Upper lobe of right lung (tissue), 1 donor: ENCODE measurements at places on chromosomes 7 and 10. TPM values are rescaled to one million over a fixed set of nuclear protein-coding genes. Genes with fewer than 3 reads are reported as not detected.

DNA sequence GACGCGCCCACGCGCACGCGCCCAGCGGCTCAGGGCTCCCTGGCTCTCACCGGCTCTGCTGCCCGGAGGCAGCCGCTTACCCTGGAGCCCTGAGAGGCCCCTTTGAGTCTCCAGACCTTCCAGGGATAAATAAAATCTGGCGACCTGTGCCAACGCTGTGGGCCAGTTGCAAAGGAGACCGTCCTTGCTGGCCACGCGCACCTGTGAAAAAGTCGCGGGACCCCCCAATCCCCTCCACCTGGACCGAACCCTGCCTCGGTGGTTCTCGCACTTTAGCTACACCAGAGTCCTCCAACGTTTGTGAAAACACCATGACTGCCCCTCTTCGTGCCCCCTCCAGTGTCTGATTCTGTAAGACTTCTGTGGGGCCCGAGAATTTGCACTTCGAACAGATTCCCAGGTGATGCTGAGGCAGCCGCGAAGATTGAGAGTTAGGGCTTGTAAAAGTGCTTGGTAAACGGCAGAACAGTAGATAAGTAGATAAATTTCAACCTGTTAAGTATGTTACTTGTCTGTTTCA lies 102.4 kb upstream of the SVIL start:
- H3K27me3 ChIP-seq = no peaks in the 10 kb centered on the region
- H3K4me3 ChIP-seq = peak overlapping the region; percentile 84
- H3K27ac ChIP-seq = peak overlapping the region; percentile 96

DNA sequence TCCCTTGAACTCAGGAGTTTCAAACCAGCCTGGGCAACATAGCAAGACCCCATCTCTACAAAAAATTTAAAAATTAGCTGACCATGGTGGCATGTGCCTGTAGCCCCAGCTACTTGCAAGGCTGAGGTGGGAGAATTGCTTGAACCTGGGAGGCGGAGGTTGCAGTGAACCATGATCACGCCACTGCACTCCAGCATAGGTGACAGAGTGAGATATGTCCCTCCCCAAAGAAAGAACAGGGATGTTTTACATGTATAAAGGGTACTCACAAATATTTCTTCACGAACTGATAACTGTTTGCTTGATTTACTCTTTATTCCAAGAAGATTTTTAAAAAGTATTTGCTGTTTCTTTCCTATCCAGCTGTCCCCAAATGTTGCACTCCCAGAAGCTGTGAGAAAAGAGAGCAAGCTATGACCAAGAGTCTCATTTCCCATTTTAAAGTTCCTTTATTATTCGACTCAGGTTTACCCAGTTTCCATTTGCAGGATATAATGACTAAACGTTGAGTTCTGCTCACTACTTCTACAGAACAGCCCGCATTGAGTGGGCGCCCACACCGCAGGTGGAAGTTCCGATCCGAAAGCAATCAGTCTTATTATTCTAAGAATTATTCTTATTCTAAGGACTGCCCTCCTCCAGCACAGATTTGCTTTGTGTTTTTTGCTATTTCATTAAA lies 90.7 kb downstream of the APBB1IP start:
- H3K27ac ChIP-seq = no peak overlapping the region
- no peaks in the 10 kb centered on the region for H3K27me3 ChIP-seq
- H3K4me3 ChIP-seq = no peak overlapping the region
- H3K4me1 ChIP-seq = no peaks in the 10 kb centered on the region

The TAS2R41 gene
- total RNA-seq = not detected

The FIGNL1 gene
- 5.5 TPM for total RNA-seq
